ENCODE measurements at places on chromosomes 7 and 10. TPM values are rescaled to one million over a fixed set of nuclear protein-coding genes. Genes with fewer than 3 reads are reported as not detected.

DNA sequence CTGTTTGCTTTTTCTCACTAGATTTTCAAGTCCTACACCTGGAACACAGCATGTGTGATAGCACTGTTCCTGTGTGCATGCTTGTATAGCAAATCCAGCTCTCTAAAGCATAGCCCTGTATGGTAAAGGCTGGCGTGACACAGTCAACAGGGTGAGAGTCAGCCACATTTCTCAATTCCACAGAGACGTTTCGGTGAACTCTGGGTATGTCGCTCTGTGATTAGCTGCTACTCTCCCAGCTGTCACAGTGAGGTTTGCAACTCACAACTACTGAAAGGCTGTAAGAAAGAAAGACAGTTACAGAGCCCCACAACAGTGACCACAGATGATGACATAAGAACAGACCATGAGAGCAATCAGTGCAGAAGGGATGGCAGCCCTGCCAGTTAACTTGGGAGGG lies 170.6 kb upstream of the IMMP2L start:
- no peak overlapping the region for H3K4me3 ChIP-seq
- no peaks in the 10 kb centered on the region for H3K36me3 ChIP-seq
- H3K4me1 ChIP-seq, result no peaks in the 10 kb centered on the region

PROSER2 gene
- total RNA-seq, result 0.88 TPM

DNA sequence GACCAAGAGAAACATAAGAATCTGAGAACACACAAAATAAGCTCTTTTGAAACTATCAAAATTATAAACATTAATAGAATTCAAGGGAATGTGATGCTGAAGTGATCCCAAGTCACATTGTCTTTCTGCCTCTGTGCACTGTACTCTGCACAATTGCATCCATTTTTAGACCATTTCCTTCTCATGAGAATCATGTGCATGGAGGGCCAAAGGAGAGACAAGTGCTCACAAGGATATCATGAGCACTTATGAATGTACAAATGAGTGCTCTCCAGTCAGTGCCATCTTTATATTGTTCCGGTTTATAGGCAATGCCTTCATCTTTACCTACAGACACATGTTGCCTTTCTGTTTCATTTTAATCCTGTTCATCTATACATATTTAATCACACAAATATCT lies 36.9 kb downstream of the MET start:
- DNase-seq, result no peak
- no peaks in the 10 kb centered on the region for H3K4me1 ChIP-seq
- H3K27ac ChIP-seq, result no peak overlapping the region
- peaks cover 24% of the 10 kb centered on the region for H3K27me3 ChIP-seq

ACTL6B gene
- not detected for total RNA-seq

CTTNBP2 gene
- not detected for total RNA-seq

TAS2R5 gene
- 0.75 TPM for total RNA-seq

- H3K27ac ChIP-seq, result no peak overlapping the region
- H3K4me3 ChIP-seq, result no peak overlapping the region
- DNase-seq, result no peak
- no peaks in the 10 kb centered on the region for H3K4me1 ChIP-seq
- H3K27me3 ChIP-seq, result no peaks in the 10 kb centered on the region
Measured at GRCh38 chr7:31828520-31828919, 141.5 kb downstream of the PPP1R17 start.

DNA sequence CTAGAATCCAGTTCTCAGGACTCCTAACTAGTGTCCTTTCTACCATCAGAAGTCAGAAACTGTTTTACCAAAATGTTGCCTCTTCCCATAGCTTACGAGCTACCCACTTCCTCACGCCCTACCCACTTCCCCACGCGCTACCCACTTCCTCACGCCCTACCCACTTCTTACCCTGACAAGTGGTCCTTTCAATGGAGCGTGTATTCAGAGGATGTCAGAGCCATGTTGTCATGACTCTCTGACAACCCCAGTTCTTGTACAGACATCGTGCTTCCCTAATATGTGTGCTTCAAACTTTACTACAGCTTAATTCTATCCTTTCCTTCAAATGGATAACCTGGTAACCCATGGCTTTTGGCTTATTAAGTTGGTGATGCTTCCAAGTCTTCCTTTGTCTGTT lies 84.8 kb upstream of the PHF14 start:
- H3K4me3 ChIP-seq, result peak overlapping the region; percentile 4
- H3K27ac ChIP-seq, result no peak overlapping the region
- DNase-seq, result no peak
- H3K27me3 ChIP-seq, result no peaks in the 10 kb centered on the region
- peaks cover 9% of the 10 kb centered on the region for H3K4me1 ChIP-seq
- no peaks in the 10 kb centered on the region for H3K36me3 ChIP-seq

AEBP1 gene
- total RNA-seq, result 18.2 TPM

ZNF804B gene
- not detected for total RNA-seq

GRCh38 chr7:135519871-135520270 lies 10.0 kb upstream of the CNOT4 start:
- no peaks in the 10 kb centered on the region for H3K4me1 ChIP-seq
- H3K27me3 ChIP-seq, result no peaks in the 10 kb centered on the region
- no peaks in the 10 kb centered on the region for H3K36me3 ChIP-seq
- DNase-seq, result no peak
- H3K4me3 ChIP-seq, result no peak overlapping the region

DNA sequence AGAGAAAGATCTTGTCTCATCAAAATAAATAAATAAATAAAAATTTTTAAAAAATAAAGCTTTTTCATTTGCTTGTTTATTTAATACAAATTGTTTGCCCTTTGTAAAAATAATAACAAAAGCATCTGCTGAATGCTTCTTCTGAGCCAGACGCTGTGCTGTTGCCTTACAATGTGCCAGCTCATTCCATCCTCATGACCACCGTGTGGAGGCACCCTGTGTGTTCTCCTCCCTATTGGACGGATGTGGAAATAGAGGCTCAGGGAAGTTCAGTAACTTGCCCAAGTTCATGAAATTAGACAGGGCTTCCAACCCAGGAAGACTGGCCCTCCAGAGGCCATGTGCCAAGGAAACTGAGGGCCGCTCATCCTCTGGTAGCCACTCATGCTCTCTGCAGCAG lies 120.6 kb downstream of the SH3PXD2A start:
- no peak overlapping the region for H3K27ac ChIP-seq
- no peak overlapping the region for H3K4me3 ChIP-seq
- DNase-seq, result no peak
- no peaks in the 10 kb centered on the region for H3K36me3 ChIP-seq
- H3K27me3 ChIP-seq, result no peaks in the 10 kb centered on the region

- H3K27me3 ChIP-seq, result peaks cover 15% of the 10 kb centered on the region
- H3K4me3 ChIP-seq, result peak overlapping the region; percentile 21
- no peaks in the 10 kb centered on the region for H3K36me3 ChIP-seq
- no peak for DNase-seq
- peaks cover 16% of the 10 kb centered on the region for H3K4me1 ChIP-seq
- H3K27ac ChIP-seq, result no peak overlapping the region
Measured at GRCh38 chr7:74290553-74290950, 1.3 kb downstream of the CLIP2 start.

DNA sequence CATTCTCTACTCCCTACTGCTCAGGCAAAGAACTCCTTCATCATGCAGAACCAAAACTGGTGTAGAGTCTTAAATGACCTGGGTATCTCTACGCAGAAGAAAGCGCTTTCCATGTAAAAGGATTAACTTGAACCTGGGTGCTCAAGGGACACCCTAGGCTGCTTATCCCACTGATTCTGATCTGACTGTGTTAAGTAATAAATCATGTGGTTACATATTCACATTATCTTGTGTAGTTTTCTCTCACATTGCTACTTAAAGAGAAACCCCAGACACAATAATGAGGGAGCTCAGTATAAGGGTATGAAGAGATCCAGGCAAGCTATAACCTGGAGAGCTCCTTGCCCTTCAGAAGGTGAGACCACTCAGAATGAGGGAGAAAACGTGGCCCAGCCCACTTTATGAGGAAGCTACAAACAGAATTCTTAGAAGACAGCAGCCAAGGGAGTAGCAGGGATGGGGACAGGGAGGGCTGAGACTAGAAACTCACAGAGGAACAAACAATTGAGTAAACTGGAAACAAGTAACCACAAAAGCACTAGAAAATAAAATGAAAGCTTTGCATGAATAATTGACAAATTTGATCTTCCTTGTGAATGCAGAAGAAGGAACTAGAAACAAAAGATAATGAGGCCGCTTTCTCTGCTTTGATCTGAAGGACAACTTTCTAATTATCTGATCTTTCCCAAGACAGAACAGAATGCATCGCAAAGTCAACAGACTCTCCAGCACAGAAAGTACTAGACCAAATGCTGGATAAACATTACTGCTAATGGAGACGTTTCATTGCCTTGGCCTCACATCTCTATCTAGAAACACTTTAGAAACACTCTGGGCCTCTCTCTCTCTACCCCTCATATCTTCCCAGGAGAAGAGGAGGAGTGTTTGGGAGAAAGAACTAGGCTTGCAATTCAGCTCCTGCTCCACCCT lies 76.1 kb downstream of the LRRC17 start:
- no peaks in the 10 kb centered on the region for H3K27me3 ChIP-seq
- DNase-seq, result no peak
- H3K36me3 ChIP-seq, result no peaks in the 10 kb centered on the region
- no peaks in the 10 kb centered on the region for H3K4me1 ChIP-seq
- no peak overlapping the region for H3K27ac ChIP-seq

GRCh38 chr7:116037401-116037800 lies 6.8 kb upstream of the TFEC start:
- no peak overlapping the region for H3K27ac ChIP-seq
- H3K36me3 ChIP-seq, result no peaks in the 10 kb centered on the region
- H3K27me3 ChIP-seq, result peaks cover 4% of the 10 kb centered on the region
- no peak for DNase-seq

ARHGAP21 gene
- total RNA-seq, result 19.7 TPM

ADARB2 gene
- total RNA-seq, result not detected

GRCh38 chr10:4066581-4067390 lies 281.8 kb upstream of the KLF6 start:
- H3K36me3 ChIP-seq, result no peaks in the 10 kb centered on the region
- no peaks in the 10 kb centered on the region for H3K27me3 ChIP-seq
- peak; percentile 45 for DNase-seq
- no peak overlapping the region for H3K27ac ChIP-seq
- no peak overlapping the region for H3K4me3 ChIP-seq

HSPB1 gene
- total RNA-seq, result 127 TPM

- H3K4me3 ChIP-seq, result no peak overlapping the region
- H3K27me3 ChIP-seq, result peaks cover 2% of the 10 kb centered on the region
- H3K27ac ChIP-seq, result no peak overlapping the region
- no peak for DNase-seq
- no peaks in the 10 kb centered on the region for H3K36me3 ChIP-seq
- no peaks in the 10 kb centered on the region for H3K4me1 ChIP-seq
Measured at GRCh38 chr7:72429316-72429715, 17.2 kb upstream of the CALN1 start.

GRCh38 chr7:80089366-80089765 lies 45.3 kb upstream of the GNAI1 start:
- H3K27ac ChIP-seq, result no peak overlapping the region
- H3K27me3 ChIP-seq, result no peaks in the 10 kb centered on the region

DNA sequence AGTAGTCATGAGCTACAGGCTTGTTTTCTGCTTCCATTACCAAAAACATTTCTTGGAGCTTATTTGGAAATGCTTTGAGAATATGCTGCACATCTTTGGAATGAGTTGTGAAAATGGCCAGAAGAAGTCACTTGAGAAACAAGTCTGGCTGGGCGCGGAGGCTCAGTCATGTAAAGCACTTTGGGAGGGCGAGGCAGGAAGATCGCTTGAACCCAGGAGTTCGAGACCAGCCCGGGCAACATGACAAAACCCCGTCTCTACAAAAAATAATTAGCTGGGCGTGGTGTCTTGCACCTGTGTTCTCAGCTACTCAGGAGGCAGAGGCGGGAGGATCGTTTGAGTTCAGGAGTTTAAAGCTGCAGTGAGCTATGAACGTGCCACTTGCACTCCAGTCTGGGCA lies 882 bp upstream of the CHCHD1 start:
- H3K36me3 ChIP-seq, result peaks cover 22% of the 10 kb centered on the region
- peak; percentile 34 for DNase-seq
- peak overlapping the region; percentile 82 for H3K4me3 ChIP-seq
- peaks cover 47% of the 10 kb centered on the region for H3K4me1 ChIP-seq
- no peaks in the 10 kb centered on the region for H3K27me3 ChIP-seq

PNLIPRP2 gene
- not detected for total RNA-seq

GRCh38 chr10:18113881-18114280 lies 26.3 kb upstream of the CACNB2 start:
- no peak overlapping the region for H3K4me3 ChIP-seq
- no peak for DNase-seq
- no peaks in the 10 kb centered on the region for H3K4me1 ChIP-seq
- H3K27ac ChIP-seq, result no peak overlapping the region

TNS3 gene
- total RNA-seq, result 0.11 TPM

DNA sequence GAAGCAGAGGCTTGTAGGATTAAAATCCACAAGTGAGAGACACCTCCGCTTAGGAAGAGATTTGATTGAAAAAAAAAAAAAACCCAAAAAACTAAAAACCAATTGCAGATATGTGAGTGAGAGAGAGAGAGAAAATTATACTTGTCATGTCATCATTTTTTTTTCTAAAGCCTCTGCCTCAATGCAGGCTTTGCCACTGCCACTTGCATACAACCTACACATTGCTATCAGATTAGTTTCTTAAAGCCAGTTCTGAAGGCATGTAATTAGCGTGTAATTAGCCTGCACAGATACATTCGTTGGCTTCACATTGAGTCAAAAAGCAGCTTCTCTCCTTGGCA lies 86.1 kb upstream of the MTPN start:
- no peak for DNase-seq
- peaks cover 3% of the 10 kb centered on the region for H3K27me3 ChIP-seq
- H3K4me1 ChIP-seq, result peaks cover 17% of the 10 kb centered on the region
- H3K4me3 ChIP-seq, result no peak overlapping the region
- H3K36me3 ChIP-seq, result no peaks in the 10 kb centered on the region
- H3K27ac ChIP-seq, result no peak overlapping the region

NOS3 gene
- total RNA-seq, result 11.1 TPM

- DNase-seq, result peak; percentile 92
- no peaks in the 10 kb centered on the region for H3K36me3 ChIP-seq
- no peak overlapping the region for H3K27ac ChIP-seq
- peaks cover 24% of the 10 kb centered on the region for H3K4me1 ChIP-seq
- no peak overlapping the region for H3K4me3 ChIP-seq
- H3K27me3 ChIP-seq, result peaks cover 72% of the 10 kb centered on the region
Measured at GRCh38 chr7:27196287-27196767, 3.6 kb downstream of the HOXA13 start.

- H3K4me1 ChIP-seq, result no peaks in the 10 kb centered on the region
- no peaks in the 10 kb centered on the region for H3K27me3 ChIP-seq
Measured at GRCh38 chr10:60188548-60188947, 201.1 kb downstream of the ANK3 start.

GRCh38 chr7:25940086-25940906 lies 211.7 kb upstream of the NFE2L3 start:
- H3K4me3 ChIP-seq, result peak overlapping the region; percentile 20
- H3K27ac ChIP-seq, result peak overlapping the region; percentile 63
- no peak for DNase-seq
- no peaks in the 10 kb centered on the region for H3K36me3 ChIP-seq

- DNase-seq, result no peak
- H3K36me3 ChIP-seq, result no peaks in the 10 kb centered on the region
- H3K4me1 ChIP-seq, result no peaks in the 10 kb centered on the region
- H3K4me3 ChIP-seq, result no peak overlapping the region
Measured at GRCh38 chr7:50628434-50629084, 63.4 kb upstream of the DDC start.

- H3K4me1 ChIP-seq, result peaks cover 13% of the 10 kb centered on the region
- no peaks in the 10 kb centered on the region for H3K27me3 ChIP-seq
- H3K4me3 ChIP-seq, result no peak overlapping the region
- H3K27ac ChIP-seq, result no peak overlapping the region
Measured at GRCh38 chr10:13873196-13873595, 286.4 kb downstream of the PRPF18 start.

- H3K27me3 ChIP-seq, result no peaks in the 10 kb centered on the region
- no peak overlapping the region for H3K27ac ChIP-seq
- H3K4me3 ChIP-seq, result no peak overlapping the region
- H3K36me3 ChIP-seq, result no peaks in the 10 kb centered on the region
Measured at GRCh38 chr7:68893411-68893810, 704.9 kb upstream of the AUTS2 start.
